ENCODE measurements at places on chromosomes 11 and 22.

DNA sequence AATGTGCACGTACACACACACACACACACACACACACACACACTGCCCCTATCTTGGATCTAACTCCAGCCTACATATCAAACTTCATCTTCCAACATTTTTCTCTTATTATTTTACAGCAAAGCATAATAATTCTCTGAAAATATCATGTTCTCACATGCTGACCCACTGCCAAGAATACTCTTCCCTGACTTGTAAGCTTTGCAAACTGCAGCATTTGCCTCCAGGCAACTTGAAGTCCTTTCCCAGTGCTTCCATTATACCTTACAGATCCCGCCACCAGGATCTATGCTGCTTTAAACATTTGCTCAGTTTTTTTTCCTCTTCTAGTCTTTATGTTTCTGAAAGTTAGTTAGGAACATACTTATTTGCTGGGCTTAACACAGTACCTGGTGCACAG is 483.3 kb upstream of the ARHGAP42 start:
- no peak for DNase-seq

DNA sequence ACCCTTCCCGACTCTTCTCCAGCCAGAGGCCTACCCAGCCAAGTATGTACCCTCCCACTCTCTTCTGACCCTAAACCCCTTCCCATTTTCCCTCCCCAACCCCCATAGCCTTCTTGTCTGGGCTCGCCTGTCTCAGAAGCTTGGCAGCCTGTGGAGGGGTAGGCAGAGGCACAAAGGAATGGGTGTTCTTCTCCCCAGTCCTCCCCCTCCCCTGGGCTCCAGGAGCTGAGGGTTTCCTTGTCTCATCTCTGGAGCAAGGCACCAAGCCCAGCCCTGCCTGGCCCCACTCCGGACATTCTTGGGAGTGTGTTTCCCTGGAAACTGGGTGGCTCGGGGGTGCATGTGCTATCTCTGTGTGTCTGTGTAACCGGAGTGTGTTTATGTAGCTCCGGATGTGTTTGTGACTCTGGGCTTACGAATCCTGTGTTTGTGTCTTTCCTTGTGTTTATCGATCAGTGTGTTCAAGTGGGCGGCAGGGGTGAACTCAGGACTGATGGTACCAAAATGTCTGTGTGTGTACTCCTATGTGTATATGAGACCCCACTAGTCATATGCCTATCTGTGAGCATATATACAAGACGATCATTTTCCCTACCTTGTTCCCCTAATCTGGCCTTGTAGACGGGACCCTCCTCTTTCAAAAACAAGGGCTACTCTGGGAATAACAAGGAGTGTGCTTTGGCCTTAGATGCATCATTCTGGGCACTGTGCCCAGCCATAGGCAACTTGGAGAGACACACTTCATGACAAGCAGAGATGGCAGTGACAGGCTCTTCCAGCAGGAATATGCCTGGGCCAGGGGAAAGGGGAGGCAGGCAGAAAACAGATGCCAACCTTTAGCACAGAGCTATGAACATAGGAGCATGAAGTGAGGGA is 10.9 kb downstream of the PHLDB1 start:
- no peak for DNase-seq

GRCh38 chr11:35579557-35580396 is 38.5 kb upstream of the FJX1 start:
- no peak for DNase-seq

- no peak for DNase-seq
These were observed 84.9 kb downstream of the CSTPP1 start for GRCh38 chr11:47021527-47021818.

GRCh38 chr11:17405232-17406005 is 17.0 kb upstream of the KCNJ11 start:
- no peak for DNase-seq

DNA sequence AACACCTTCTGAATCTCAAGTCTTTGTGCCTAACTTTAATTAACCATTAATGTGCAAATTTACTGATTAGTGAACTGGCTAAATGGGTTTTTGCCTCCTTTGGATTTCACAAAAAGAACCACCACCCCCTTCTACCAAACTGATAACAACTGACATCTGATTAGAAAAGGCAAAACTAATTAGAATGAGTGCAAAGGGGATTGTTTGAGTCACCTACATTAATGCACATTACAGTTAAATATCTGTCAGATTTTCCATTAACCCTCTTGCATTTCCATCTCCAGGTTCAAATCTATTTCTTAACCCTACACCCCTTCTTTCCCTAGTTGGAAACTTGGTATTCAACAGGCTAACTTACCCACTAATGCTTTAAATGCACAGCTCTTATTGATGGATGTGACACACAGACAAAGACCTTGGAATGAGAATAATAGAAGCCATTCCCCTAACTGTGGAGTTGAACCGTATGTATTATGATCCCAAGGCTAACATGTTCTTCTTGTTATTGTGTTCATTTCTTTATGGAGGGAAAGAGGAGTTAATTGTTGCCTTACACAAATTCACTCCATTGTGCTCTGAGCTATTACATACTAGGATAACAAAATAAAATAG is 161.5 kb upstream of the MTMR2 start:
- DNase-seq = no peak

GRCh38 chr11:30758946-30759504 is 172.9 kb upstream of the MPPED2 start:
- no peak for DNase-seq

- DNase-seq = no peak
These were observed 35.9 kb downstream of the MAP6 start for GRCh38 chr11:75632962-75633361.

GRCh38 chr11:65791719-65792213 is 4.9 kb downstream of the OVOL1 start:
- DNase-seq = no peak

- no peak for DNase-seq
These were observed 10.6 kb upstream of the SLC25A18 start for GRCh38 chr22:17552737-17553136.

- DNase-seq = no peak
These were observed 31.7 kb downstream of the IGF2 start for GRCh38 chr11:2107521-2107920.

- DNase-seq = peak; percentile 50
These were observed 825 bp downstream of the SLC1A2 start for GRCh38 chr11:35418282-35419183.

GRCh38 chr11:130435671-130436070 is 7.3 kb upstream of the ADAMTS8 start:
- DNase-seq = no peak

- no peak for DNase-seq
These were observed 1508.2 kb downstream of the BRD1 start for GRCh38 chr22:48319321-48320047.

DNA sequence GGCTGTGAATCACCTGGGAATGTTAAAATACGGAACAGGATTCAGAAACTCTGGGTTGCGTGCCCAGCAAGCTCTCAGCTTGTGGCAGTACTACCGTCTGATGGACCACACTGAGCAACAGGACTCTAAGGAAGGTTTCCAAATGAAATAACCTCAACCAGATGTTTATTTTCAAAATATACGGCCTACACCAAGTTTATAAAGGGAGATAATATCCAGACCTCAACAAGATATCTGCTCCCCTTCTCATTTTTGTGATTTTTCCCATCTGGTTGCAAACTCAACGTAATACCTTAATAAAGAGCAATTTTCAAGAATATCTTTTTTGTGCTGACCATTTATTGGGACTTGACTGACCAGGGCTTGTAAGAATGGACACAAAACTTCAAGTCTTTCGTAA is 49.4 kb downstream of the SLC25A17 start:
- no peak for DNase-seq

- DNase-seq = peak; percentile 87
These were observed 1.1 kb upstream of the EXT2 start for GRCh38 chr11:44094260-44094868.

DNA sequence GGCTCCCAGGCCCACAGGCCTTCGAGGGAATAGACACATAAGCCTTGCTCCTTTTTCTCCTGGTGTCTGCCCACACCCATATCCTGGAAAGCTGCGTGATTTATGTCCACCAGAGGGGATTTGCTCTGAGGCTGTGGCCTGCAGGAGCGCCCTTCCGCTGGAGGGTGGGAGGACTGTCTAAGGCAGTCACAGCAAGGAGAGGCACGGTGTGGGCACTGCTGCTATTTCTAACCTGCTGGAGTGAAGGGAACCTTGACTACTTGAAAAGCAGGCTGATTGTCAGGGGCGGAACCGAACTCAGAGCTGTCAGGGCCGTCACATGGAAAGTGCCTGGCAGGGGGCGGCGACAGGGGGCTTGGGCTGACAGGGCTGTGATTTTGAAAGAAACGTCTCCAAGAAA is 3.7 kb downstream of the UPB1 start:
- no peak for DNase-seq

GRCh38 chr22:50436841-50437341 is 37.9 kb downstream of the SBF1 start:
- no peak for DNase-seq

DNA sequence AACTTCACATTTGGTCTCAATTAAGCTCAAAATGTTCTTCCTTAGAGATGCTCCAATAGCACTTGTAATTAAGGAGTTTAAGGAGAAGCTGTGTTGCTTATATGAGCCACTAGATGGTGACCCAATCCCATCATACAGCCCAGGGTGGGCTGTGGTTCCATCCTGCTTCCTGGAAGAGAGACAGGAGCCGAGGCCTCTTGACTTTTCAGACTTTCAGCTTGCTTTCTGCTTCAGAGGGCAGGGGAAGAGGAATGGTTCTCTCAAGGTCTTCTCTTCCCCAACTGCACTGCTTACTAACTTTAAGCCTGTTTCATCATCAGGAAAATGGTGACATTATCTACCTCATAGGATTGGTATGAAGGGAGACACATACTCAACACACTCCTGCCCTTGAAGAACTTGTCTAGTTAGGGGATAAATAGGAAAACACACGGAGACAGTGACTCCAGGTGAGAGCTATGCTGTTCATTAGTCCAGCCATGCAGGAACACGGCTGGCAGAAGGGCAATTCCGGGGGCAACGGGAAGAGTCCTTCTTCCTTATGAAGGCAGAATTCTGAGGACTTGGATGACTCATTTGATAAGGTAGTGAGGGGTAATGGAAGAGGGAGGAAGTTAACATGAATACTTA is 20.1 kb downstream of the TMEM218 start:
- peak; percentile 78 for DNase-seq

DNA sequence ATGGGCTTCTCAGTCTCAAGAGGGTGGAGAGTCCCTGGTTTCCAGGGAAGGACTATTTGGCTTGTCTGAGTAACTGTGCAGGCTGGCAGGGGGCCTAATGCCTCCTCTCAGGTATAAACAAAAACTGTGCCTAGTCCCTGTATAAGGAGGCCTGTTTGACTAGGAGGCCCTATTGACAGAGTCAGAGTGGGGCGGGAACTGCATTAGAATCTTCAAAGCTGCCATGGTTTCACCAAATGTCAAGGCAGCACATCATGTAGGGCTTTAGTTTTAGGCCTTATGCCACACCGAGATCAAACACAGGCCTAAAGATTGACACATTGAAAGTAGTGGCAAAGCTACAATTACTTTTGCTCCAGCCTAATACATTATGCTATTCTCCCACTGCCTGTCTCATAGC is 611.5 kb upstream of the B3GAT1 start:
- DNase-seq = no peak

- peak; percentile 64 for DNase-seq
These were observed 50.4 kb downstream of the FAM83F start for GRCh38 chr22:40044870-40045834.

- no peak for DNase-seq
These were observed 19.4 kb upstream of the CABP7 start for GRCh38 chr22:29700206-29700899.

DNA sequence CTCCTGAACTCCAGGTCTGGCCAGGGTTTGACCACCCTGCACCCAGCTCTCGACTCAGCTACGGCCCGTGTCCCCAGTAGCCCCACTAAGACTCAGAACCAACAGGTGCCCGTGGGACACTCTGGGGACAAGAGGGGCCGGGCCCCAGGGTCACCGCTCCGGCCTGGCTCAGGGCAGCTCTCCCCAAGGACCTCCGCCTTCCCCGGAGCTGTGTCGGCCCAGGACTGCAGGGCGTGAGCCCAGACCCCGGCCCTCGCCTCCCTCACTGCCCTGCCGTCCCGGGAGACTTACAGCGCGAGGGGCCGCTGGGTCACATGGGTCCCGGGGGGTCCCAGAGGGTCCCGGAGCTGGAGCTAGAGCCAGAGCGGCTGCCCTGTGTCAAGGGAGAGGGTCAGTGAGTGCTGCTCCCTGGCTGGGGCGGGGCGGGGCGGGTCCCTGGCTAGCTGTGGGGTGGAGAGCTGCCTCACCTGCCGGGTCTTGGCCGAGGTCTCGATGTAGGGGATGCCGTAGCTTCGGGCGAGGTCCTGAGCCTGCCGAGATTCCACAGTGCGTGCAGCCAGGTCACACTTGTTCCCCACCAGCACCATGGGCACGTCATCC is 2.3 kb downstream of the HRAS start:
- DNase-seq = no peak

DNA sequence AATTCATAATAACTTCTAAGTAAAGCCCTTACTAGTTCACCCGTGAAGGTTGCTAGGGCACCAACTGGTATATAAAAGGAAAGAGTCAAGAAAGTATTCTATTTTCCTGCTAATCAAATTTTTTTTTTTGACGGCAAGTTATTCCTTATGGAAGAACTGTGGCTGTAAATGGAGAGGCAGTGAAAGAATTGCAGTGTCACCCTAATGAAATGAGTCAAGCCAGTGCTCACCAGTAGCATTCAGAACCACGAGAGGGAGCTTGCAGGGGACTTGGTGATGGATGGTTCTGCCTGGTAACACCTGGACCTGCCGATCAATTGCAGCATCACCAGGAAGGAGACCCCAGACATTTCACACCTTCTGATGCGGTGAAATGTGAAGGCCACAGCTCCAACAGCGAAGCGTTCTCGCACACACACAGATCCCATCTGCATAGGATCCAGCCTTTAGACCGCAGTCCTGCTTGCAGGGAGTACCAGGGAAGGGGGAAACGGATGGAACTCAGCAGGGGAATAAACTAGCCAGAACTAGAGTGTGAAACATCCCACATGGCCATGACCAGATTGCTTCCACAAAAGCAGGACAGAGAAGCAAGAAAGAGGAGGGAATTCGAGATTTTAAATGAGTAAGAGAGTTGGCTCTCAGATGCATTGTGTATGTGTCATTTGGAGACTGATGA is 326.2 kb downstream of the TBC1D22A start:
- DNase-seq = peak; percentile 63

DNA sequence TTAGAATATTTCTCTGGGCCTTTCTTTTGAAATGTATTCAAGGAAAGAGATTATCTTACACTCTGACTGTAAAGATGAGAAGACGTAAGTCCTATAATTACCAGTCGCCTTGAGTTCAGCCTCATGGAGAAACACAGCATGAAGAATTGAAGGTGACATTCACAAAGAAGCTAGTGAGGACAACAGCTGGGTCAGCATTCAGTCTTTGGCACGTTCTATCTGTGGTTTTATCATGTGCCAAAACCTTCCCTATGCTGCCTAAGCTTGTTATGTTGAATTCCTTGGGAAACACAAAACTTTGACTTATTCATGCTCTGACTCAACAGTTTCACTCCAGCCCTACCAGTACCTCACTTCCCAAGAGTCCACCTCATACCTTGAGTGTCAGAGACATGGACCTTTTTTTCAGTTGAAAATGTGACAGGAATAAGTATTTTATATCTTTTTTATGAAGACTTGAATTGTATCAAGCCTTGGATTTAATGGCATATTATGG is 198.8 kb upstream of the KIRREL3 start:
- DNase-seq = no peak

GRCh38 chr11:80505771-80506170 is 1064.9 kb upstream of the TENM4 start:
- no peak for DNase-seq

- no peak for DNase-seq
These were observed 23.3 kb upstream of the GAL start for GRCh38 chr11:68661014-68661413.

Data from cerebellum (tissue), 4 donors.